Mesenchymal stem cell (in vitro differentiated cells and primary cell): ENCODE measurements at places on chromosomes 12 and 14.

DNA sequence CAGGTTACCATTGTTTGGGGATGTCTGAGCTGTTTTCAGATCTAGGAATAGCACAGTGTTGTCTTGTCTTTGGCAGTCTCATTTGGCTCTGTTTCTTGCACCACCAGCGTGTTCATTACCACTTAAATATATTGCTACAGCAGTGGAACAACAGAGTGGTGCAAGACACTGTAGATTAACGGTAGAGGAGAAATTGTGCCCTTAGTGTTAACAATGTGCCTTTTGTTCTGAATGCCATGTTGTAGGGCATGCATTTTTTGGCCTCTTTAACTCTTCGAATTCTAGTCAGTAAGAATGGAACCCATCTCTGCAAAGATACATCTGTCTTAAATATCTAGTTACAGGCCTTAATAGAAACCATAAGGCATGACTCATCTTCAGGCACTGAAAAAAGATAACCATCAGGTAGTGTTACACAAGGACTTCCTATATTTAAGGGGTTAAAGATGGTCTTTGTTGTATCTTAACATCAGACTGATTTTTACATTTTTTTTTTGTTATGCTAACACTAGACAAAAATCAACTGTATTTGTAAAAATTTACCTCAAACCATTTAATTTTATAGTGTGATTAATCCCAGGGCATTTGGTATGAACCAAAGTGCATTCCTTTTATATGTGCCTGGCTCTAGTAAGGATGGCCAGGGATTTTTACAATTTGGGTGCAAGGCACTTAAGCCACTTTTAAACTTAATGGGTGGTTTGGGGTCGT lies 12.9 kb downstream of the DYRK2 start:
- peak; percentile 62 for DNase-seq
- H3K4me1 ChIP-seq = no peaks in the 10 kb centered on the region
- peaks cover 51% of the 10 kb centered on the region for H3K36me3 ChIP-seq
- peak overlapping the region; percentile 6 for H3K4me3 ChIP-seq
- H3K27ac ChIP-seq = peak overlapping the region; percentile 14
- no peaks in the 10 kb centered on the region for H3K27me3 ChIP-seq

DNA sequence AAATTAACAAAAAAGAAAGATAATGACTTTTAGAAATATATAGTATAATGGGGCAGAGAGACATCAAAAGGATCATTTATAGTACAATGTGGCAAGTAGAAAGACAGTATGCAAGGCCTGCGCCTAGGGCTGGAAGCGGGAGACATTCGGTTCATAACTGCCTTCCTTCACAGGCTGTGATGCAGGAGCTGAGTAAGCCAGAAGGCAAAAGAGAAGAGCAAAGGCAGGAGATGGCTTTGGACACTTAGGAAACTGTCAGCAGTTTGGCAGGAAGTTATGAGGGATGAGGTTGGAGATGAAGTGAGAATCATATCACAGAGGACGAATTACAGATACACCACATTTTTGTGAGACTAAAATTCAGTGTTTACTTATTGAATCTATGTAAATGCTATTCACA lies 97.8 kb downstream of the EPS8 start:
- peaks cover 7% of the 10 kb centered on the region for H3K4me1 ChIP-seq
- no peaks in the 10 kb centered on the region for H3K36me3 ChIP-seq
- DNase-seq = no peak
- H3K27me3 ChIP-seq = no peaks in the 10 kb centered on the region

- no peak overlapping the region for H3K4me3 ChIP-seq
- no peaks in the 10 kb centered on the region for H3K27me3 ChIP-seq
- H3K36me3 ChIP-seq = no peaks in the 10 kb centered on the region
Observed at GRCh38 chr14:105337966-105338741, 23.6 kb downstream of the PACS2 start.

DNA sequence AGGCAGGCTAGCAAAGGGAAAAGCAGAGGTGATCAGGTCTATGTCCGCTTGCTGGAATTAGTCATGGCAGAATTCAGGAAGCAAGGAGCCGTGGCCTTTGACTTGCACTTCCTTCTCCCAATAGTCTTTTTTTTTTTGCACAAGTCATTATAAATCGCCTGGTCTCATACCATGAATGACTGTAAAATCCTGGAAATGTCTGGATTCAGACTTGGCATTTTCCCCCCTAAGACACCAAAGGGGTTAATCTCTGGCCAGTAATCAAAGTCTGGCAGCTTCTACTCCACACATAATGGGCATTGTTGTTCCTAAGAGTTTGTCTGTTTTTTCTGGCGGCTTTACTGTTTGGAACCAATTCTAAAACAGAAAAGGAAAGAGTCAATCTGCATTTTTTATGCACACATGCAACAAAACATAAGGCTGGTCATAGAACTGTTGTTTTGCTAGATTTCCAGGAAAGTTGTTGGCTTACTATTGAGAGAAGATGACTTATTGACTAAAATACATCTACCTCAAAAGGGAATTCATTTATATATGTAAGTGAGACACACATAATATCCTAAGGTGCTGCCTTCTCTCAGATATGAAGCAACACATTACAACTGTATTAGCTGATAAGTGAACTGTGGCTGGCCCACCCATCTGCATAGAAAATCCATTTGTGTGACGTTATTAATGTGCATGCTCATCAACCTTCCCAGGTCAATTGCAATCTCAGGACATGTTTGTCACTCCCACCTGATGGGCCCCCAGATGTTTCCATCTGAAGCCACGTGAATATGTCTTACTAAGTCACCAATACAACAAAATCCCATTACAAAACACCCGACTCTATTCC lies 157.3 kb downstream of the BTG1 start:
- H3K4me3 ChIP-seq = no peak overlapping the region
- no peak overlapping the region for H3K27ac ChIP-seq
- H3K36me3 ChIP-seq = no peaks in the 10 kb centered on the region
- peaks cover 1% of the 10 kb centered on the region for H3K4me1 ChIP-seq
- DNase-seq = no peak

GRCh38 chr14:24136684-24137528 lies 912 bp downstream of the PSME1 start:
- no peaks in the 10 kb centered on the region for H3K27me3 ChIP-seq
- H3K4me1 ChIP-seq = peaks cover 19% of the 10 kb centered on the region
- H3K36me3 ChIP-seq = peaks cover 27% of the 10 kb centered on the region
- no peak for DNase-seq

GRCh38 chr12:24185782-24186181 lies 236.3 kb upstream of the SOX5 start:
- DNase-seq = no peak
- H3K27me3 ChIP-seq = no peaks in the 10 kb centered on the region
- no peaks in the 10 kb centered on the region for H3K4me1 ChIP-seq
- H3K27ac ChIP-seq = no peak overlapping the region
- no peak overlapping the region for H3K4me3 ChIP-seq

GRCh38 chr14:63964113-63964512 lies 111.3 kb downstream of the SYNE2 start:
- H3K27me3 ChIP-seq = no peaks in the 10 kb centered on the region
- no peak overlapping the region for H3K4me3 ChIP-seq
- no peaks in the 10 kb centered on the region for H3K4me1 ChIP-seq
- H3K27ac ChIP-seq = no peak overlapping the region
- no peaks in the 10 kb centered on the region for H3K36me3 ChIP-seq

DNA sequence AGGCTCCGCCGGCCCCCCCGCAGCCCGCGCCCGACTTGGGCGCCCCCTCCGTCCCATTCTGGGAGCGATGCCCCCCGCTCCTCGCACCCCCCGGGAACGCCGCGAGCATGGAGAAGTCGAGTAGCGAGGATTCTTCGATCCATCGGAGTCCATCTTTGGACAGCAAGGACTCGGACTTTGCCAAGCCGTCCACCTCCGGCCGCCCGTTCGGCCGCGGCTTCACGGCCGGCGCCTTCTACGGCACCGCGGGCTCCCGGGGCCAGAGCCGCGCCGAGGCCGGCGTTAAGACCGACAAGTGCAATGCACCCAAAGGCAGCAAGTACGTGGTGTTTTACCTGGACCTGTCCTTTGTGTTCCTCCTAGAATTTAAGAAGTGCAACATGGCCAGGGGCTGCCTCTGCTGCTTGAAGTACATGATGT lies 123.6 kb downstream of the TSPAN9 start:
- peaks cover 3% of the 10 kb centered on the region for H3K36me3 ChIP-seq
- H3K4me1 ChIP-seq = peaks cover 40% of the 10 kb centered on the region
- peak overlapping the region; percentile 69 for H3K4me3 ChIP-seq
- H3K27me3 ChIP-seq = peaks cover 60% of the 10 kb centered on the region

DNA sequence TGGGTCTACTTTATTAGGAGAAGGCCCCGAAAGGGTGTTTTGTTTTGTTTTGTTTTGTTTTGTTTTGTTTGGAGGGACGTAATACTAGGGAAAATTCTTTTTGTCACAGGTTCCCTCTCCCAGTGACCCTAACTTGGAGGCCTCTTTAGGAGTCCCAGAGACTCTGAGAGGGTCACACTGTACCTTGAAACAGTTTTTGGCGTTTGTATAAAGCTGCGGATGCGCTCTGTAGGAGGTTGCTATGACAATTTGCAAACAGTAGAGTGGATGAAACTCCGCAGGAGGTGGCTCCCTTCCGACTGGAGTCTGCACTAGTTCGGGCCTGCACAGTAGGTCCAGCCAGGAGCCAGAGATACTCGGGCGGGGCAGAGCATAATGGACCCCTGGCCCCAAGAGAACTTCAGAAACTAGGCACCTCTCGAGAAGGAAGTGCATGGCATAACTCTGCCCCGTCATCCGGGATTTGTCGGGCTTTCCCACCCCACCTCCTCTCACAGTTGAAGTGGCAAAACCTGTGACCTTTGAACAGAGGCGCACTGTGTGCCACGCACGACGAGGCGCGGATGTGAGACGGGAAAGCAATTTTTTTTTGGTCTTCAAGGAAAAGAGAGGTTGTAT lies 1.3 kb upstream of the DYRK2 start:
- no peak for DNase-seq
- no peaks in the 10 kb centered on the region for H3K27me3 ChIP-seq
- no peaks in the 10 kb centered on the region for H3K36me3 ChIP-seq

DNA sequence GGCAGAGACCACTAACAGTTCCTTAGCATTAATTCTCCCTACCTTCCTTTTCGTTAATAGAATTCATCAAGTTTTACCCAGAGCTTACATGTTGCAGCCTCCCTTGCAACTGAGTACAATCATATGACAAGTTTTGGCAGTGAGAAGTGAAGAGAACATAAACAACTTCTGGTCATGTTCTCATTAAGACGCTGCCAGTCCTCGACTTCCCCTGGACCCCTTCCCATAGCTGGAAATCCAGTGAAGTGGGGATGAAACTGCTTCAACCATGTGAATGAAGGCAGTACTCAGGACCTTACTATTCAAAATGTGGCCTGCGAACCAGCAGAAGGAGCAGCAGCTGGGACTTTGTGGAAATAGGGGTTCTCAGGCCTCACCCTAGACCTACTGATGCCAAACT lies 133.9 kb downstream of the SPTSSA start:
- no peaks in the 10 kb centered on the region for H3K27me3 ChIP-seq
- no peaks in the 10 kb centered on the region for H3K4me1 ChIP-seq
- H3K4me3 ChIP-seq = no peak overlapping the region
- no peaks in the 10 kb centered on the region for H3K36me3 ChIP-seq
- no peak overlapping the region for H3K27ac ChIP-seq
- DNase-seq = no peak
